ENCODE measurements at places on chromosomes 7 and 10.

- DNase-seq = no peak
Observed at GRCh38 chr10:93897070-93897780, 3.4 kb downstream of the SLC35G1 start.

DNA sequence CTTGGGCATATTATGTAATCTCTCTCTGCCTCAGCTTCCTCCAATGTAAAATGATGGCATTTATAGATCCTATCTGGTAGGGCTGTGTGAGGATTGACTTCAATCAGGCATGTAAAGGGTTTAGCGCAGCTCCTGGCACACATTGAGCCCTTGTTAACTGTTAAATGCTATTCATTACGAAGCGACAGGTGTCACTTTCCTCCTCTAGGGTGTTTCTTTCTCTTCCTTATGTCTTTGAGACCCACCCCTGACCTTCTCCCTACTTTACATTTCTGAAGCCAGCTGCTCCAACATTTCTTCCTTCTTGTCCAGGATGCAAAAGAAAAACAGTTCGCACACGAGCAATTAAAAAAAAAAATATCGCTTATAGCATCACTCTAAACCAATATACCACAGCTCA is 5.7 kb upstream of the R3HCC1L start:
- no peak for DNase-seq

DNA sequence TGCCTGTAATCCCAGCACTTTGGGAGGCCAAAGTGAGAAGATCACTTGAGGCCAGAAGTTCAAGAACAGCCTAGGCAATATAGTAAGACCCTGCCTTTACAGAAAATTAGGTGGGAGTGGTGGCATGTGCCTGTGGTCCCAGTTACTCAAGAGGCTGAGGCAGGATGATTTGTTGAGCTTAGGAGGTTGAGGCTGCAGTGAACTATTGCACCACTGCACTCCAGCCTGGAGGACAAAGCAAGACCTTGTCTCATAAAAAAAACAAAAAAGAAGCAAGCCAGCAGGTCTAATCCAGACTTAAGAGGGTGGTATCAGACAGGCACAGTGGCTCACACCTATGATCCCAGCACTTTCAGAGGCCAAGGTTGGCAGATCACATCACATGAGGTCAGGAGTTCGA is 24.5 kb upstream of the KCTD7 start:
- DNase-seq = no peak

GRCh38 chr10:9868499-9868898 is 1149.2 kb upstream of the CELF2 start:
- DNase-seq = no peak

DNA sequence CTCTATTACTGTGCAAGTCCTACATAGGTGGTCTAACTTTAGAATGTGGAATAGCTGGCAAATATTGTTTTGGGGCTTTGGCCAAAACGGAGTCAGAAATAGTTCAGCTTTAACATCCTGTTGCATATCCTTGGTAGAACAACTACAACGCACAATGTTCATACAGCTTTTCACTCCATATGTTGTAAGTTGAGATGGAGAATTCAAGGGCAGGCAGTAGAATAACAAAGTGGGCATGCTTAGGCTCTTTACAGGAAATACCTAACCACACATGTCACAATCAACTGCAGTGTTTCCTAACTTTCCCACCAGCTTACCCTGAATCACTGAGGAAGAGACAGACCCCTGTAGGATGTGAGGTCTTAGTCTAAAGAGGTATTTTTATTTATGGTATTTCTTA is 122.3 kb downstream of the PPP1R3A start:
- no peak for DNase-seq

DNA sequence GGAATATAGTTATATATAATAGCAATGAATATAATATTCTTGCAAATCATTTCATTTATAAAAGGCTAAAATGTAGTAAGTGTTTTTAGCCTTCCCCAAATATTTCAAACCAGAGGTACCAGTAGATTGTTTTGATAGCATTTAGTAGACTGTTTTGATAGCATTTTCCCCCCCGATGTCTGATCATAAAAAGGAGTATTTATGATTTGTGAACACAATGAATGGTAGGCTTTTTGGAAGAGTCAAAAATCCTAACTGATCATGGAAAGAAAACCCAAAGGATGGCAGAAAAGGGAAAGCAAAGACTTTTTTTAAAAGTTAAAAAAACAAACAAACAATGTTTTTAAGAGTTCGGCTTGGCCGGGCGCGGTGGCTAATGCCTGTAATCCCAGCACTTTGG is 152.5 kb downstream of the PIP4K2A start:
- no peak for DNase-seq

GRCh38 chr7:43110791-43111535 is 1.5 kb upstream of the HECW1 start:
- no peak for DNase-seq

- peak; percentile 43 for DNase-seq
Observed at GRCh38 chr10:110209926-110210673, 2.7 kb downstream of the MXI1 start.

GRCh38 chr7:1021366-1021765 is 23.0 kb upstream of the GPR146 start:
- DNase-seq = no peak

DNA sequence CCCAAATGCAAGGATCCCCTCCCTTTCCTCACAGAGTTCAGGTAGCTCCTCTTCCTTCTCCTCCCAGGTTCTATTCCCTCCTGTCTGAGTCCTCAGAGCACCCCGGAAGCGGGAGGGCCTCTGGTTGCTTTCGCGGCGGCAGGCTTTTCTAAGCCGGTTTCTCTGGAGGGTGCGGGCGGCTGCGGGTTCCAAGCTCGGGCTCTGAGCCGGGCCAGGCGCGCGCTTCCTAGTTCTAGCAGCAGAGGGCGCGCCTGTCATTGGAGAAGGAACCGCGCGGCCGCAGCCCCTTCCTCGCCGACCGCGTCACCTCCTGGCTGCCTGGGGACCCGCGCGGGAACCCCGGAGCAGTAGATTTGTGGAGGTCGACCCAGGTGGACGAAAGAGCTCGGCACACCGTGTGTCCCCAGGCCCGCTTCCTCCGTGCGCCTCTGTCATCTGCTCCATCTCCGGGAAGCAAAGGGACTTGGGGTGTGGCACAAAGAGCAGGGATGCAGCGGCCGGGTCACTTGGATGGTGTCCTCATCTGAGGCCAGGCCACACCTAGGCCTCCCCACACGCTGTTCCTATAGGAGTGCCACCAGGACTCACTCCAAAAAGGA is 389.0 kb upstream of the PODXL start:
- peak; percentile 18 for DNase-seq

- DNase-seq = no peak
Observed at GRCh38 chr10:127920306-127921074, 13.6 kb downstream of the PTPRE start.

DNA sequence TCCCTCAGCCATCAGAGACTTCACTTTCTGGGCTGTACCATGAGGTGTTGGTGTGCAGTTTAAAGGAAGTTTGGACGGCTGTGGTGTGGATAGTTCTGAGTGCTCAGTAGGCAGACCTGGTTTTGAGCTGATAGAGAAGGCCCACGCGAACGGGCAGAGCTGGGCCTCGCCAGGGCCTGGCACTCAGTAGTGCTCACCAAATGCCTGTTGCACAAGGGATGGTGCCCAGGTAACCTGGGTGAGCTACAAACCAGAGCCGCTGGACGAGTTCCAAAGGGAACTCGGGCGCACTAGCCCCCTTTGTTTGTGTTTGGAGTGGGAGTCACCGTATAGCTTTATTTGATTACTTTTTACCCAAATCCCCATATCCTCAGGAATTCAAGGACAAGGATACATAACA is 95.5 kb downstream of the LHPP start:
- DNase-seq = no peak

- no peak for DNase-seq
Observed at GRCh38 chr7:3461923-3462322, 160.9 kb downstream of the SDK1 start.

- no peak for DNase-seq
Observed at GRCh38 chr10:132662186-132662920, 123.6 kb downstream of the NKX6-2 start.

DNA sequence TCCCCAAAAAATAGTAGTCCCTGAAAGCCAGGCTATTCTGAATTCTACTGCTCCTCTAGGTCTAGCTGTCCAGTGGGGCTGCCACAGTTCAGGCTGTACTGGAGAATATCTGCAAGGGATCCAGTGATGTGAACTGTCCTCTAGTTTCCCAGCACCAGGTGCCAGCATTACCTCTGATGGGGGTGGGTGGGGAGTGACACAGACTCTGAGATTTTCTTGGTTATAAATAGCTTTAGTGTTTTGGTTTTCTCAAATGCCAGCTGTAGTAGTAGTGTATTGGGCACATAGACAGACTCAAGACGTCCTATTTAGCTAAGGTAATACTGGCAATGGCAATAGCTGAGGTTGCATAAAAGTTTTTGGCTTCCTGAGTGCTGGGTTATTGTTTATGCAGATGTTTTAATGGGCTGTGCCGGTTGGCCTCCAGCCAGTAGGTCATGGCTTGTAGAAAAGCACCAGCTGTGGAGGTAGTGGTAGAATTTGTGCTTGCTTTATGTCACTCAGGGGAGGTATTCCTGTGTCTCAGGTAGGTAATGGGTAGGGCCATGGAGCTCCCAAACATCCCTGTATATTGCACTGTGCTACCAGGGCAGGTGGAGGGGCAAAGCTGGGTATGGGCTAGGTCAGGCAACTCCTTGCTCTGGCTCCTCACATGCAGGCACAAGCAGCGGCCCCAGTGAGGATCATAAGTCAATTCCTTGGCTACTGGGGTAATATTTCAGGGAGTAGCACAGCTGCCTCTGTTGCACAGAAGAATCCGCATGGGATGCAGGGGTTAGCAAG is 338.7 kb upstream of the LRRTM3 start:
- no peak for DNase-seq

DNA sequence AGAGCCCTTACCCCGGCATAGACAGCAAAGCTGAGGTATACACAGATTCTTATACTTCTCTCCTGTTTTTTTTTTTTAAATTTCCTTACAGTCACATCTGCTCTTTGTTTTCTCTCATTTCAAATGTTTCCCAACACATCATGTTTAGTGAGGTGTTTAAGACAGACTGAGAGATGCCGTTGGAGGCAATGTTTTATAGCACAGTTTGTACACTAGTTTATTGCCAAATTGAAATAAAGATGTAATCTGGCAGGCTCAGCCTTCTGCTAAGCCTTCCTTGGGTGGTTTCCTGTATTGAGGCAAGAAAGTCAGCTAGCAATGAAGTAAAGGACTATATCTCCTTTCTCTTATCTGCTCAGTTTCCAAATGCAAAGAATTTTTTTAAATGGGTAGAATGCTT is 393.4 kb downstream of the SORCS1 start:
- DNase-seq = no peak

DNA sequence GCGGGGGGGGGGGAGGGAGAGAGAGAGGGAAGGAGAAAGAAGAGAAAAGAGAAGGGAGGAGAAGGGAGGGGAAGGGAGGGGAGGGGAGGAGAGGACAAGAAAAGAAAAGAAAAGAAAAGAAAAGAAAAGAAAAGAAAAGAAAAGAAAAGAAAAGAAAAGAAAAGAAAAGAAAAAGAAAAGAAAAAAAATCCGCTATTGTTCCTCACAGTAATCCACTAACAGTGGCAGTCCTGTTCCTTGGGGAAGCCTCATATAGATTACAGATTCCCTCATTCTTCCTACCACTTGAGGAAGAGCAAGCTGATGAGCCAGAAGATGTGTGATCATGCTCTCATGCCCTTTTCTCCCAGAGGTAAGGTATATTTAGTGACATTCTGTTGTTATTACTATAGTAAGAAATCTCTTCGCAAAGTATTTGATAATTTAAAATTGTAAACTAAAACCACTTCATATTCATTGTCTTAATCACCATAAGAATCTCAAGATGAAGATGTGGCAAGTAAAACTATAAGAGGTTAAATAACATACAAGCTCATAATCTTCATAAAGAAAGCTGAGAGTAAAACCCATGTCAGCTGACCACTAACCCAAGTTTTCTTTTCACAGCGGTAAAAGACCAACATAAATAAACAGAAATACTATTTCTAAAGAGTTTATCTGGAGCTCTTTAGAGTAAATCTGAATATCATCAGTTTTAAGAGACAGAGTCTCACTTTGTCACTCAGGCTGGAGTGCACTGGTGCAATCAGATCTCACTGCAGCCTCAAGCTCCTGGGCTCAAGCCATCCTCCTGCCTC is 128.1 kb downstream of the JMJD1C start:
- no peak for DNase-seq

DNA sequence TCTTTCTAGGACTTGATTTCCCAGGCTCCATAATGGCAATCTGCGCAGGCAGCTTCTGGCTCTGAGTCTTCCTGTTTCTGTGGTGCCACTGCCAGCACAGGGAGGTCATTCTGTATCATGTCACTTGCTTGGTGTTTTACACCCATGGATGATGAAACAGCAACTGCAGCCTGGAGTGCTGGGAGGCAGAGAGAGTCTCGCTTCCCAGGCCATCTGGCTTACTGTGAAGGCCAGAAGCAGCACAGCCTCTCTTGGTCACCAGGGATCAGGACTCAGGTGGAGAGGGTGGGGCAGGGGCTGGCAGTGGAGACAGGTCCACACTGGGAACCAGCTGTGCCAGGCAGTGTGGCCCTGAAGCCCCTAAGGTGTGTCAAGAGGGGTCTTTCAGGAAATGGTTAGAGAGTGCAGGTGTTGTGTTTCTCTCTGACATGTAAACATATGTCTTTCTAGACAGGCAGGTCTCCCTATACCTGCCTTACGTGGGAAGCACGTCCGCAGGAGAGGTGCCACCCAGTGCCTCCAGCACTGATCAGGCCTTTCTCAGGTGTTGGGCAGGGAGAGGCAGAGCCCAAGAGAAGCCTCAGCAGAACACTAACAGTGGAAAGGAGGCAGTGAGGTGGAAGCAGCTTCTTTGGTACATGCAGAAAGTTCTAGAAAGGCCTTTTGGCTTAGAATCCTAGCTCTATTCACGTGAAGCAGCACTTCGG is 71.4 kb downstream of the INSIG1 start:
- DNase-seq = no peak

DNA sequence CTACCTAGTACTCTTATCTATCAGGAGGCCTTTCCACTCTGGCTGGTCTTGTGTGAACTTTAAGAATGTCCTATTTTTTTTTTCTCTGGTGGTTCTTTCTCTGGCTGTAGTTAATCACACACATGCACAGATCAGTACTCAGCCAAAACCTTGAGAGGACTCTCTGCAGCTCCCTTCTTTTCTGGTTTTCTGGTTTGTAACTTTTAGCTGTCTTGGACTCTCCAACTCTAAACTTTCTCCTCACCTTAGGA is 54.9 kb upstream of the HELLS start:
- no peak for DNase-seq

- DNase-seq = no peak
Observed at GRCh38 chr7:27375958-27376357, 133.4 kb downstream of the EVX1 start.

DNA sequence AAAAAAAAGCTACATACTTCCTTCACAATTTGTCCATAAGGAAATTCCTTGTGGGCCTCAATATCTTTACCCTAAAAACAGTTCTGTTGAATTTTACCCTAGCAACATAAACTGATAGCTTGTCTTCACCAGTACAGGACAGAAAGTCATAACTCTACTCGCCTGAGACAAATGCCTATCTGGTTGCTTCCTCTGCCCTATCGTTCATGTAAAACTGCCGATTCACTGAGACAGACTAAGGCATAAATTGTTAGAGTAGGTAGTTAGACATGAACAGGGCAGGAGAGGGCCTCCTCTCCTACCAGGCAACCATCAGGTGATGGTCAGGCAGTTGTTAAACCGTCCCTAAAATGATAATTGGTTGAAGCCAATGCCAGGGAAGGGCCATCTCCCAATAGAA is 25.0 kb downstream of the IFIT3 start:
- no peak for DNase-seq

Measured in NCI-H526 treated with DMSO at 0.1 percent for 48 hours (cell line).